EL (cell line): ENCODE measurements at places on chromosomes 7 and 10.

DNA sequence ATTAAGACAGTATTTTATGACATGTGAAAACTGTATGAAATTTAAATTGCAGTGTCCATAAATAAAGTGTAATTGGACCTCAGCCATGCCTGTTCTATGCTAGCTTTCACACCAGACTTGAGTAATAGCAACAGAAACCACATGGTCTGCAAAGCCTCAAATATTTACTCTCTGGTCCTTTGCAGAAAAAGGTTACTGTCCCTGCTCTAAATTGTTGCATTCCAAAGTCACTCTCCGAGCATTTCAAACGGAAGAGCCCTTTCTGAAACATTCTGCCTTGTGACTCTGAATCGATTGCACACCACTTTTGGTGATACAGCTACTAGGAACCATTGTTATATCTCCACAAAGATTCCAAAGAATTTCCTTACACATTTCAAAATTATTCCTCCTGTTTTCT is 81.0 kb upstream of the STK17A start:
- peak; percentile 50 for DNase-seq

DNA sequence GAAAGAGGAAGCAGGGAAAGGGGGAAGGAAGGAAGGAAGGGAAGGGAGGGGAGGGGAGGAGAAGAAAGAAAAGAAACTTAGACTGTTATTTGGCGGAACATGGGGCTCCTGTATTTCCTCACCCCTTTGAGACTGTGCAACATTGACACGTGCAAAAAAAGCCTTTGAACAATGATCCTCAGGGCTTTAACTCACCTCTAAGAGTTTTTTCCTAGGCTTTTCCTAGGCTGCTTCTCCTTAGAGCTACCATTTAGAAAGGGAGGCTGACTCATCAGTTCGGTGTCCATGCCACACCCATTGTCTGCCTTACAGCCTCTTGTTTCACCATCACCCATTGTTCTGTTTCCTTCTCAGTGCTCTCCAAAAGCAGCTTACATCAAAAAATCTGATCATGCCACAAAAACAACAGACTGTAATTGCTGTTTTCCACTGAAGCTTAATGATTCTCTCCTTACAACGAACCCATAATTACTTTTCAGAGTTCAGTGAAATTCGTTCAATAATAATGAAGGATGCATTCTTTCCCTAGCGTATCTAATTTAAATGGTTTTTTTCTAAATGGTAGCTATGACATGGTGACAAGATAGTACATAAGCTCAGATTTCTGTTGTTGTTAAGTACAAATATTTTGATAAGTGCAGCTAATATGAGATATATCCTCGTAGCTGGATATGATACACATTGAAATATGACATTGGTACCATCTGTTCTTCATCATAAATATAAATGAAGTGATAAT is 90.8 kb downstream of the PRLHR start:
- peak; percentile 59 for DNase-seq

DNA sequence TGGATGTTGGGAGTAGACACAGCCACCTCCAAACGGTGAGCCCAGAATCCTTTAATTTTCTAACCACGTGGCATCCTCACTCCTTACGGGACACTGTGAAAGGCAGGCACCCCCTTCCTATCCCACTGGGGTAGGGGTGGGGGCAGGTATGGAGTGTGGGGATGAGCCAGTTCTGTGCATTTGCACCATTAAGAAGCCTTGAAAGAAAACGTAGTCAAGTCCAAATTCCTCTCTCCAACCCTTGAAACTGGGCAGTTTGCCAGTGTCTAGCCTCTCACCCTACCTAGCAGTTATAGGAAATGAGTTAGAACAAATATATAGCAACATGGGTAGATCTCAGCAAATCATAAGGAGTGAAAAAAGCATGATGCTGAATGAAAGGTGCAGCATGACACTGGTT is 92.4 kb upstream of the LEP start:
- no peak for DNase-seq

DNA sequence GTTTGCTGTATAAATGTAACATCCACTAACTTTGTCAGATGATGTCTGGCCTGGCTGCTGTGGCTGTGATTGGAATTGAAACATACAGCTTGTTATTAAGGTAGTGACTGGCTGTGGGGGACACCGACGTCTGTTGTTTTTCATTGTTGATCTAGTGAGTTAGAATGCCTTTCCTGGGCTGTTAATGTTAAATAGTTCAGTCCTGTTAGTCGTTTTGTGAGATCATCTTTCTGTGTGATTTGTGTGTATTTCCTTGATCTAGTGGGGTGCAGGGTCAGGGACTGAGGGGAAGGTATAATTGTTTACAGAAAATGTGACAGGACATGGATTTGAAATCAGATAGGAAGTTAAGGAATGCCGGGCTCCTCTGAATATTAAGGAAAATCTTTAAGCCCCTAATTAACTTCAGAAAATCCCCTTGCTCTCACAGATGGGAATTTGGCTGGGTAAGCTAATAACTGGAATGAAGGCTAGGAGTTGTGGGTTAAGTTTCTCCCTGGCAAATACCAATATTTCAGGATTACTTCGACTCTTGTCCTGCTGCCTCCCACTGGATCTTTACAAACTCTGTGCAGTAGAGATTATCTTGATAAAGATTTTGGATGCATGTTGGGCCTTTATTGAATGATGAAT is 163.1 kb downstream of the AUTS2 start:
- no peak for DNase-seq

DNA sequence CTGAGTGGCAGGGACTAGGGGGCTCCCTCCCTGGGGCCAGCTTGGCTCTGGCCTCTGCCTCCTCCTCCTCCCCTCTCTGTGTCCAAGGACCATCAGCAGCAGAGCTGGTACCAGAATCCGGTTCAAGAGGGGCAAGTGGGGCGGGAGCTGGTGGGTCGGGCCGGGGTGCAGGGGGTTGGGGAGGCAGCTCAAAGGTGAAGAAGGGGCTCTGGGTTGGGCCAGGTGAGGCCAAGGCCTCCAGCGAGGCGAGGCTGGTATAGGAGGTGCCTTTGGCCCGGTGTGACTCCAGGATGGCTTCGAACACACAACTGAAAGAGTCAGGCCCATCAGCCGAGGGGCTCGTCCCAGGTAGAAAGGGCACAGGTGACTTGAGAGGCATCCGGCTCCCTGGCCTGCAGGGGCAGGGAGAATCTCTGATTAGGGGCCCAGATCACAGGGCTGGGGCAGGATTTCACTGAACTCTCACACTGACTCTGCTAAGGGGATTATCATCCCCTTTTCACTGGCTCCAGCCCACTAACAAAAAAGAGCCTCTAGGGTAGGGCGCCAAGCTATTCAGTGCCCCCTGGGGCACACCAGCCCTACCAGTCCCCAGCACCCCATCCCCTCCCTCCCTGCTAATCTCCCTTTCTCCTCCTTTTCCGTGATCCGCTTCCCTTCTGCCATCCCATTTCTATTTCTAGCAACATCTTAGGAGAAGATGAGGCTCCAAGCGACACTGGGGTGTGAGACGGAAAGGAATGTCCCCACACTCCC is 4.6 kb downstream of the PSD start:
- no peak for DNase-seq

DNA sequence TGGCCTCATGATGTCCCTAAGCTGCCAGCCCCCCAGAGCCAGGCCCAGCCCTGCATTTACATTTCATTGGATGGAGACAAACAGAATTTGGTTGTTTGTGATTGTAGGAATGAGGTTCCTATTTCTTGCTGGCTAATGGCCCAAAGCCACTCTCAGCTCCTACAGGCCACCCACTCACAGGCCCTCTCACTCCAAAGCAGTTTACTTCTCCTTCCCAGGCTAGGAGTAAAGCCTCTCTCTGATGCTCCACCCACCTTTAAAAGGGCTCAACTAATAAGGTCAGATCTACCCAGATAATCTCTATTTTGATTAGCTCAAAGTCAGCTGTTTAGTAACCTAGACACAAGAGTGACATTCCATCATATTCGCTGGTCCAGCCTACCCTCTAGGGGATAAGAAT is 11.2 kb upstream of the CUZD1 start:
- no peak for DNase-seq

DNA sequence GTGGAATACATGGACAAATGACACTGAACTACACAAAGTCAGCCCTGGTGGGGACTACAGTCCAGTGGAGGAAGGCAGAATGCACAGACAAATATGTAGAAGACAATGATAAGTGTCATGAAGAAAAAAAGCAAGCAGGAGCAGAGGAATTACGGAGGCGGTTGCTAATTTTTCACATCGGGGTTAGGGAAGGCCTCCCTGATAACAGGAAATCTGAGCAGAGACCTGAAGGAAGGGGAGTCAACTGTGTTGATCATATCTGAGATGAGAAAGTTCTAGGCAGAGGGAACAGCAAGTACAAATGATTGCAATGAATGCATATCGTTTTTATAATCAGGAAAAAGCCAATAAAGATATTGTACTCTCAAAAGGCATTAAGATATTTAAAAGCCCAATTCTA is 14.0 kb downstream of the KIAA1549 start:
- DNase-seq = no peak

DNA sequence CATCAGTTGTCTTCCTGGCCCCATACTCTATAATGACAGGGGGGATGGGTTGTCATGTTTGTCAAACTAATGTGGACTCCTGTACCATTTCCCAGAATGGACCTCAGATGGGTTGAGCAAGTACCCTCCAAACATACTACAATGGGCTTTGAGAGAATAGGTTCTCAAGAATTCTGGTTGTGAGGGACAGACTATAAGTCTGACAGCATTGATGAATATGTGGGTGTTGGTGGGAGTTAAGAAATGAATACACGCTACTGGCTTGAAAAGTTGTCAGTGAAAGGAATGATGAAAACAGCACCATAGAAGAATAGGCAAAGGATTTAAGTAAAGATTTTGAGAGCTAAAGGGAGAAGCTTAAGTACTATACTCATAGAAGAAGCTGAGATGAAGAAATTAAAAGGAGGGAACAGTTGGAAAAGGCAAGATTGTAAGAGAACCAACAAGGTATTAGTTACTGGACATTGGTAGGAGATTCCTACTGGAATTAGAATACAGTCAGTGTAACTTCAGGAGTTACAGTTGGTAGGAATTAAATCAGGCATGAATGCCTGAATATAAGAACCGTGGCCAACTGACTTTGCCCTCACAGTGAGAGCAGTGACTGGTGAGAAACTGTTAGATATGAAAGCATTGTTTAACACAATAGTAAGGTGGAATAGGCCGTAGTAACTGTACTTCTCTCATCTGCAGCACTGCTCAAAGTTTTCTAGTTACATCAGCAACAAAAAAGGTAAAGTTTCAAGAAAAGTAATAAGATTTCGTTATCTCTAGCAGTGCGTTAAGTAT is 86.3 kb downstream of the LCOR start:
- no peak for DNase-seq

GRCh38 chr10:15374156-15374555 is 3.1 kb upstream of the FAM171A1 start:
- DNase-seq = no peak

DNA sequence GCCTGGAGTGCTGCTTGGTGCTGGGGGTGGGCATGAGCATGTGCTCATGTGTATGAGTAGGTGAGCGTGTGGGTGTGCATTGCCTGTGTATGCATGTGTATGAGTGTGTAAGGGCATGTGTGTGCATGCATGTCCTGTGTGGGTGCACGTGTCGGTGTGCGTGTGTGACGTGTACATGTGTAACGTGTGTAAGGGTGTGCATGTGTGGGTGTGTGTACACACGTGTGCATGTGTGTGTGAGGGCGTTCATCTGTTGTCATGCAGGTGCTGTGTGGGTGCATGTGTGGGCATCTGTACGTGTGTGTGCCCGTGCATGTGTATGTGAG is 30.3 kb downstream of the FAM20C start:
- no peak for DNase-seq

GRCh38 chr7:94054130-94054529 is 50.0 kb upstream of the BET1 start:
- DNase-seq = no peak

DNA sequence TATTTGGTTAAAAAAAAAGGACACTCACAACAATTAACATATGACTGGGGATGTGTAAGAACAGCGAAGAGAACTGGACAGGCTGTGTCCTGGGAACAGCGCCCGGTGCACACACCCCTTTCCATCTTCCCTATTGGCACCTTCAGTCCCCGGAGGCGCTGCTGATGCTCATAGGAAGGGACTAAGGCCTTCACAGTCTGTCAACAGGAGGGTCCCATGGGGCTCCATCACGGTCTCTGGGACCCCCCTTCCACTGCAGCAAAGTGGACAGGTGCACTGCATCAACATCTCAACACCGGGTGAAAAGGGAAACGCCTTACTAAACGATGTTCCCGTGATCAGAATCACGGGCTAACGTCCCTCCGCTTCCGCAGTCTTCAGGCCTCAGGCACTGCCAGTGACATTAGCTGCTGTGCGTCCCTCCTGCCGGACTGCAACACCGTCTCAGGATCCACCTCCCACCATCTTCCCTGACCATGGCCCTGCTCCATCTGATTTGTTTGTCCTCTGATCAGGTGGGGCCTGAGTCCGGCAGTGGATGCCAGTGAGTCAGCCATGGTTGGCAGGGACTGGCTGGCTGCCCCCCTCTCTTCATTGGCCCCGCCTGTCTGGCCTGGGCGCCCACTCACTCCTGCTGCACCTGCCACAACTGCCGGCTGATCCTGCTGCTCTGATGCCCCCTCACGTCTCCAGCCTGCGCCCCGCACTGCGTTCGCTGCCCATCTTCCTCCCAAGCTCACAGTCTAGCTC is 614.7 kb downstream of the DNAJB6 start:
- no peak for DNase-seq

DNA sequence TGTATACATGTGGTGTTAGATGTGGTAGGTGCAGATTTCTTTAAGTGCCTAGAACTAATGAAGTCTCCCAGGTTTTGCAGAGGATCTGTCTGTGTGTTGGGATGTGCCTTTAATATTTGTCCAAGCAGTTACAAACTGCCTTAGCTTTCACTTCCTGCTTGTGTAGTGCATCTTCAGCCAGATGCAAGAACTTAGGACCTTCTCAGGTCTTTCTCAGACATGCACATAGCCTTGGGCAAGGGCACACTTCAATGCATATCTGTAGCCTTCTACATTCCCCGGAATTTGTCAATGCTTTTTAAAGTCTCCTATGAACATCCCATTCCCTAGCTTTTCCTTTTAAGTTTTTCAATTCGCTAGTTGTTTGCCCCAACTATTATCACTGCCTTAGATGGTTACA is 47.2 kb upstream of the SLC39A12 start:
- no peak for DNase-seq

DNA sequence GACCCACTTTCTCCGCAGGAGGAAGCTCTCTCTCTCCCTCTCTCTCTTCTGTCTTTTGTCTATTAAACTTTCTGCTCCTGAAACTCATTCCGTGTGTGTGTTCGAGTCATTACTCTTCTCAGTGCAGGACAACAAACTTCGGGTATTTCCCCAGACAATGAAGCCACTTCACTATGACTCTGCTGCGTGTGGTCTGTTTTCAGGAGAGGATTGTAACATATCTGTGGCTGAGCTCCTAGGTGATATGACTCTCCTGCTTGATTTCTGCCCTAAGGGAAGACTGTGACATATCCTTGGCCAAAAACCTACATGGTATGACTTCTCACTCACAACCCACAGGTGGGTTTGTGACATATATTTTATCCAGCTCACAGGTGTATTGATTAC is 39.9 kb upstream of the ZNF107 start:
- DNase-seq = no peak

- DNase-seq = no peak
Observed at GRCh38 chr10:1643161-1643907, 94.0 kb downstream of the ADARB2 start.
